ENCODE measurements at places on chromosomes 5 and 9.
A peak's percentile ranks its signal among the peaks of the same experiment; 100 is the strongest.

- DNase-seq = no peak
Measured at GRCh38 chr5:141493500-141494422, 4.9 kb downstream of the PCDHGC5 start.

GRCh38 chr5:144189800-144190429 lies 19.2 kb downstream of the KCTD16 start:
- peak; percentile 44 for DNase-seq

- DNase-seq = peak; percentile 82
Measured at GRCh38 chr5:68046445-68046844, 169.1 kb upstream of the PIK3R1 start.

DNA sequence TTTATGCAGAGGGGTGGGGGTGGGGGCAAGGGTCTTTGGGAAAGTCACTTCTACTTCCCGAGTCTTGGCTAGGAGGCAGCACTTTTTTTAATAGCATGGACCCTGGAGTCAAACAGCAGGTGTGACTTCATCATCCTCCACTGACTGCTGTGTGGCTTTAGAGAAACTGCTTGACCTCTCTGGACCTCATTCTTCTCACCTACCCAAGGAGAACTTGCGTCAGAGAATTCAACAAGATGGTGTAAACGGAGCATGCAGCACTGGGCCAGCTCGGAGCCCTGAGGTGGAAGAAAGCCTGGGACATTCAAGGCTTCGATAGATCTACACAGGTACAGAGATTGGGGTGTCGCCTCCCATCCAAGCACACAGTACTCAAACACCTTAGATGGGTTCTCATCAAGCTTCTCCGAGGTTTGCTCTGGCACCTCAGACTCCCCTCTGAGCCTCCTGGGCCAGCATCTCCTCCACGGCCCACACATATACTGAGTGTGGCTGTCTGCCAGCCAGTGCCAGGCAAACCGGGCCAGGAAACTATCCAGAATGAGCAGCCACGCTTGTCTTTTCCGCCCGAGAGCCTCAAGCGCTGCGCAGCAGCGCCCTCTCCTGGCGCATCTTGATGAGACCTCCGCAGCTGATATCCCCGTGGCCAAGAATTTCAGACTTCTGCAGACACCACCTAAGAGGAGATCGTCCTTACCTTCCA lies 4.6 kb upstream of the SLC25A48 start:
- peak; percentile 83 for DNase-seq

GRCh38 chr9:98144076-98144475 lies 25.1 kb upstream of the TRIM14 start:
- no peak for DNase-seq

GRCh38 chr9:28779243-28779642 lies 1206.0 kb upstream of the C9orf72 start:
- DNase-seq = no peak

DNA sequence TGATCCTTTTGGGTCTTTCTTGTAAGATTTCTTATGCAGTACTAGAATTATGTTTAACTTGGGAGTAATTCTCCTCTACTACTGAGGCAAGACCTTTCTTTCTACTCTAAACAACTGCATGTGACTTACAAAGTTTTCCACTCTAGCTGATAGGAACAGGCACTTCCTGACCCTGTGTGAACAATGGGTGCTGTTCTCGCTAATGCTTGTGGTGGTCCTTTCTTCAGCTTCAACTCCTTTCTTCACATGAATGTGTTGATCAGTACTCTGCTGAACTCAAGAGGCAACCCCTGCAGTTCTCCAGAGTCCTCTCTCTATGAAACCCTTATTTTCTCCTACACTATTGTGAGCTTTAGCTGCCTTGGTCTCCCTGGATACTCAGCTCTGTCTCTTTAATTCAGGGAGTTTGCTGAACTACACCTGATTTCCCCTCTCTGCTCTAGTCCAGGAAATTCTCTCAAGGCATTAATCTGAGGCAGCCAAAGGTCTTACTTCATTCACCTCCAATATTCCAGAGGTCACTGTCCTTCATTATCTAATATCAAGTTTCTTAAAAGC lies 484.6 kb upstream of the PIK3R1 start:
- DNase-seq = no peak

DNA sequence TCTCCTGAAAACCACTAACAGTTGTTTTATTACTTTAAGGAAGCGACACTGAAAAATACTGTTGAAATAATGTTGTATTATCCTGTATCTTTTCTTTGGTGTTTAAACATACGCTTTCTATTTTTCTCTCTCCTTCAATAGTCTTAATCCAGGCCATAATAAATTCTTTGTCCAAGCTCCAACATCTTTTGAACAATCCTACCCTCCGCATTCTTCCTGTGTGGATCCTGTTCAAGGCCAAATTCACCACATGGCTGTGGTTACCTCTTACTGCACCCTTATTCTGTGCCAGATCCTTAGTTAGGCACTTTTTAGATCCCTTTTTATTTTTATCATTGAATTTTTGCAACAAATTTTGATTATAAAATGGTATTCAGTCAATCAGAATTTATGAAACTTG lies 1691.5 kb downstream of the MAT2B start:
- DNase-seq = no peak

GRCh38 chr5:135998889-135999288 lies 29.9 kb upstream of the TGFBI start:
- no peak for DNase-seq

DNA sequence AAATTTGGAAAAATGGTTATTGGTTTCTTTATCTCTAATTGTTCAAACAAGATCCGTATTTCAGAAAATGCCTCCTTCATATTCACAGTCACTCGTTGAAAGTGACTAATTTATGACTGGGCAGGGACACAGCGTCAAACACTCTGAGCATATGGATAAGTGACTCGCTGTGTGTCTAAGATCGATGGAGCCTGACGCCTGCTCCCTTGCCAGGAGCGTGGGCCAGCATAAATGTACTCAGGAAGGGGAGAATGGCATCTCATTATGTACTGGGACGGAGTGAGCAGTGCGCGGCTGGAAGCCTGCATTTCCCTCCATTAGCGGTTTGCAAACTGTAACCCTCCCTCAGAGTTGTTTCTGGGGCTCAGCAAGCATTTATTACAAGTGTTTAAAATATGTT lies 79.8 kb upstream of the CAST start:
- DNase-seq = no peak

DNA sequence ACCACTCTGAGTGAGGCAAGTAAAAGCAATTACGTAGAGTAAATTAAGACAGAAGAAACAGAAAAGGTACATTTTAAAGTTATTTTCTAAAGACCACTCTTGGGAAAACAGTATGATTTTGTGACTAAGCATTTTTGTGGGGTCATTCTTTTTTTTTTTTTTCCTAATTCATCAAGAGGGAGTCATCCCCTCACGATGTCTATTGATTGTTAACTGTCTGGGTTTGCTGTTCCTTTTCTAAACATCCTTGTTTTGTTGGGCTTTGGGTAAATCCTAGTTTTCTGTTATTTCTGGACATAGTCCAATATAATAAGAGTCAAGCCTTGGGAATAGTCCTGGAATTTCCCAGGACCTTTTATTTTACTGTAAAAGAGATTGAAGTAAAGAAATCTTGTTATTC lies 63.8 kb downstream of the ANKRD55 start:
- no peak for DNase-seq

DNA sequence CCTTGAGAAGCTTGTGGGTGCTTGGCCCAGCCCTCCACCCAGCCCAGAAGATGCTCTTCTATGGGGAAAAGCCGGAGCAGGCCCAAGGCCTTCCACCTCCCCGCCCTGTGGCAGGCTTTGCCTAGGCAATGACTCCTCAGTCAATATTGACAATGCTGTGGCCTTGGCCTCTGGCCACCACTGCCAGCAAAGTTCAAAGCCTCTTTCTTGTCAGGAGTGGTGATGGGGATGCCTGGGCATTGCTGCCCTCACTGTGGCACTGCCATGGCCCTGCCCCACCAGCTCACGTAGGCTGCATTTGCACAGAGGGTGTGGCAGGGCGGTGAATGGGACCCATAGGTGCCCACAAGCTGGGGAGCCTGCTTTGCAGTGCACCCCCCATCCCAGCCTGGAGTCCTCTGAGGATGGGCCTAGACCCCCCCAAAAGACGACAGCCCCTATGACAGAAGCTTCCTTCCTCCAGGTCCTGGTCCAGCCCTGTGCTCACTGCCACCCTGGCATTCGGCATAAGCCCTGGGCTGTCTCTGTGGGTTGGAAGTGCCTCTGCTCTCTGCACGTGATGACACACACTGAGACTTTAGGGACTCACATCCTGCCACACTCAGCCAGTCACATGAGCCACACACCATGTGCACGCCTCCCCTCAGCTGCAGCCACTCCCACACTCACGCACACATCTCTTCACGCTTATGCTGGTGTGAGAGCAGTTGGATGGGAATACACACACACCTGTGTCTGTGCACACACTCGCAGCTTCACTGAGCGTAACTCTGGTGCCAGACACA lies 31.1 kb downstream of the MORN5 start:
- no peak for DNase-seq

DNA sequence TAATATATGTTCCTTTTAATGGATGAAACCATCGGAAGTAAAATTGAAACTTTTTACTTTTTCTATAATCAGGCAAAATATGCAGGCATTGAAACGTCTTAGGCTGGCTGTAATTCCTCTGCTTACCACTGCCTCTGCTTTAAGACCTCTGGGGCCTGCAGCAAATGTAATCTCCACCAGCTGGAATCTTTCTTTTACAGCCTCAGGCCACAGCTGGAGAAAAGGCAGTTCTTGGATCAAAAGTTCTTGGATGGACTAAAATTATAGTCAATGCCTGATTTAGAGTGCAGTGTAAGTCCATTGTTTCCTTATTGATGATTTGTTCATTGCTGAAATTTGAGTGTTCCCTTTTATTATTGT lies 396.7 kb downstream of the KCTD16 start:
- DNase-seq = no peak

DNA sequence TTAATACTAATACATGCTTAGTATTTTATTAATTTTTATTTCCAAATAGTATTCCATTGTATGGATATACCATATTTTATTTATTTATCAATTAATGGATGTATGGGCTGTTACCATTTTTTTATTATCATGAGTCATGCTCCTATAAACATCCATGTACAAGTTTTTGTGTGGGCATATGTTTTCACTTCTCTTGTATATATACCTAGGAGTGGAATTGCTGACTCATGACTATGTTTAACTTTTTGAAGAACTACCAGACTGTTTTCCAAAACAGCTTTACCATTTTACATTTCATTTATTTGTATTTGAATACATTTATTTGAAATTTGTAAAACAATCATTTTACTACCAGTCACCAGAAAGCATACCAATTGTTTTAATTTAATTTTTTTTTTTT lies 14.1 kb upstream of the LRRC19 start:
- no peak for DNase-seq

DNA sequence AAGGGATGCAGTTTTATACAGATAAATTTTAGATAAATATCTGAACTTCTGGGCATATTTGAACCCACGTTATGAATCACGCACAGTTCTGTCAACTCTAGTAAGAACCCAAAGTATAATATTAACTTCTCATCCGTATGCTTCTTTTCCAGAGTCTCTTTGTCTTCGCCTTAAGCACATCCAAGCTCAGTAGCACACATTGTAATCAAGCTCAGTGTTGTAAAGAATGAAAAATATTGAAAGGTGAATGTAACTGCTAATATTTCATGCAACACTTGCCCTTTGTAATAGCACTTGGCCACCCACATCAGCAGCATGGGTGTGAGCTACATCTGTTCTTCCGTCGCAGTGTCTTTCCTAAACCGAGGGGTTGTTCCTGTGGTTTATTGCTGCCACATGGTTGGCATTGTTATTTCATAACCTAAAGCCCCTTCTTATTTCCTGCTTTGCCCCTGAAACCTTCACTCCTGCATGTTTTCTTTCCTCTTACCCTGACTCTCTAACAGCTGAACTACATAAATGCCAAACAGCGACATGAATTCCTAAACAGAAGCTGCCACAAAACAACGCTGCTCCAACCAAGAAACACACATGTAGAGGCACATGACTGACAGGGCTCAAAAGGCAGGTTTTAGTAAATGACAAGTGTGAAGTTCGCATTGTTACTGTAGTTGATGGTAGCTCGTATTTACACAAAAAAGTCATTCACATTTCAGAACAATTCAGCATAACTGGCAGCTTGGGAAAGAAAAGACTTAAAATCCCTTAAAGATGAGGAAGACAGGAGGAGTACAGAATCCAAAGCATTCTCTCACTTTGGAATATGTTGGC lies 190.1 kb upstream of the MEF2C start:
- DNase-seq = no peak

DNA sequence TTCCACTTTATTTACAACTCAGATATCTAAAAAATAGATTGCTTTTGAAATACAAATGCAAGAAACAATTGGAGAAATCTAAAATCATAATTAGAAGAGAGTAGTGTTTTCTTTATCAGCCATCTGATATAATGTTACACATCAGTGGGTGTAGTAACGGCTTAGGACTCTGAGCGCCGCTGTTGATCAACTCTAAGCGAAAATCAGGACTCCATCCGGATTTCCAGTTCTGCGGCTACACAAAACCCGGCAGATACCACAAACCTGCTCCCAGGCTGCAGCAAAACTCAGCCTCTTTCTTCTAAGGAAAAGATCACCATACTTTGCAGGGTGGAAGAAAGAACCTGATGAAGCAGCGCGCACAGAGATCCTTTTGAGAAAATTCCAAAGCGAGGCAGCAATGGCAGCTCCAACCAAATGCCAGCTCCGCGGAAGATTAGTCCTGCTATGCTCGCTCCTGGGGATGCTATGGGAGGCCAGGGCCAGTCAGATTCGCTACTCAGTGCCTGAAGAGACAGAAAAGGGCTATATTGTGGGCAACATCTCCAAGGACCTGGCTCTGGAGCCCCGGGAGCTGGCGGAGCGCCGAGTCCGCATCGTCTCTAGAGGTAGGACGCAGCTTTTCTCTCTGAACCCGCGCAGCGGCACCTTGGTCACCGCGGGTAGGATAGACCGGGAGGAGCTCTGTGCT lies at the start of gene PCDHGA9:
Gene PCDHGA9, plus strand, starts transcription at position 226 of the 691 bp plus-strand sequence. Its CDS starts 175 bp downstream, at position 401.
- DNase-seq = no peak

GRCh38 chr9:123483191-123483803 lies 127.3 kb downstream of the CRB2 start:
- DNase-seq = no peak

GRCh38 chr5:137090151-137090550 lies 409.0 kb downstream of the SPOCK1 start:
- DNase-seq = no peak

GRCh38 chr9:97860451-97861147 lies 7.6 kb downstream of the FOXE1 start:
- DNase-seq = no peak

GRCh38 chr5:15604986-15605385 lies 105.0 kb downstream of the FBXL7 start:
- DNase-seq = no peak

DNA sequence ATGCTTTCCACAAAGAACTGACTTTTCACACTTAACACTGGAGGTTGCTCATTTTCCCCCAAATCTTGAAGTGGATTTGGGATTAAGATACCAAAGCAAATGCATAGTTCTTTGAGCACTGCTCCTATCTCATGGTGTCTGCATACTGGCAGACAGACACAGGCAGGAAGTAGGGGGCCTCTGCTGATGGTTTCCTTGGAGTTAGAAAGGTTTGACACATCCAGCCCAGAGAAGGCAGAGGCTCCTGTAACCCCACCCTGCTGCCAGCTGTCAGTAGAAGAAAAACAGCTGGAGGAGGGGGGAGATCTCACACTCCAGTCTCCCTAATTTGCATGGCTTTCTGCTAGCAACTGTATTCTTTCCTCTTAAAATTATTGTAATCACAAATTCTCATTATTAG lies 44.1 kb downstream of the APTX start:
- DNase-seq = no peak

- no peak for DNase-seq
Measured at GRCh38 chr5:40475561-40475960, 204.2 kb upstream of the PTGER4 start.
